ENCODE measurements at places on chromosomes 4 and X.

GRCh38 chr4:43163101-43163792, 270.7 kb downstream of the GRXCR1 start:
- no peak for DNase-seq
- H3K4me3 ChIP-seq = no peak overlapping the region
- no peaks in the 10 kb centered on the region for H3K27me3 ChIP-seq

DNA sequence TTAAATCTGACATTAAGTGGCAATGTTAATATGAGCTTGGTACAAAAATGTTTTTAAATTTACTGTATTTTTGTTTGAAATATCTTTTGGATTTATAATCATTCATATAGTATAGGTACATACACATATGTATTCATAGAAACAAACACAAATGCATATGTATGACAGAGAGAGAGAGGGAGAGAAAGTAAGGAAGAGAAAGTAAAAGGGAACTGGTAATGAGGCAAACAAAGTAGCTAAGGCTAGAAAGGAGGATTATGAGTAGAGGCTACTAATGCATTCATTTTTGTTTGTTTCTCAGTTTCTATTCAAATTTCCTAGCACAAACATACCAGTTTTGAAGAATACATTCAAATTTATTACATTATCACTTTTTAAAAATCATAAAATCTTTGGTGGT, 132.4 kb downstream of the GLRA3 start:
- no peaks in the 10 kb centered on the region for H3K4me1 ChIP-seq
- H3K27ac ChIP-seq = no peak overlapping the region
- no peaks in the 10 kb centered on the region for H3K27me3 ChIP-seq
- DNase-seq = no peak

DNA sequence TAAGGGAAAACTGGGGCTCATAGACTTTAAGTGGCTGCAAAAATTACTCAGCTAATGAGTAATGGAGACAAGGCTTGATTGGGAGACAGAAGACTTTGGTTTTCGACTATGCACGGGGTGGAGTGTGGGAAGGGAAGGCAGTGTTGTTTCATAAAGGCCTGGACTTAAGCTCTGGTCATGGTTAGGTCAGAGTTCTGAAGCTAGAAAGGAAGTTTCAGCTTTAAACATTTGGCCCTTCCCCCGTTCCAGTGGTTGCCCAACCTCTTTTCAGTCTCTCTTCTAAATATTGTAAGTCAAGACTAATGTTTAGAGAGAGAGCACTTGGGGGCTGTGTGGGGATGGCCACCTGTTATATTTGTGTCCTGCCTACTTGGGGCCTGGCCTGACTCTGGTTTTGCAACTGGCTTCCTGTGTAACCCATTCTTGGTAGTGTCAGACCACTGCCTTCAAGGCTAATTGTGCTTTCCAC, 21.0 kb downstream of the MSN start:
- peaks cover 5% of the 10 kb centered on the region for H3K4me1 ChIP-seq
- H3K27ac ChIP-seq = no peak overlapping the region
- H3K36me3 ChIP-seq = no peaks in the 10 kb centered on the region
- no peak for DNase-seq
- no peaks in the 10 kb centered on the region for H3K27me3 ChIP-seq
- no peak overlapping the region for H3K4me3 ChIP-seq

GRCh38 chrX:111151764-111152163, 55.8 kb downstream of the PAK3 start:
- no peak for DNase-seq
- no peak overlapping the region for H3K4me3 ChIP-seq
- no peak overlapping the region for H3K27ac ChIP-seq
- H3K27me3 ChIP-seq = peaks cover 2% of the 10 kb centered on the region
- H3K36me3 ChIP-seq = peaks cover 3% of the 10 kb centered on the region
- no peaks in the 10 kb centered on the region for H3K4me1 ChIP-seq

GRCh38 chr4:138311771-138312535, 69.8 kb upstream of the SLC7A11 start:
- no peaks in the 10 kb centered on the region for H3K36me3 ChIP-seq
- no peak for DNase-seq
- H3K4me1 ChIP-seq = no peaks in the 10 kb centered on the region
- no peaks in the 10 kb centered on the region for H3K27me3 ChIP-seq
- no peak overlapping the region for H3K27ac ChIP-seq

- H3K27me3 ChIP-seq = no peaks in the 10 kb centered on the region
- no peaks in the 10 kb centered on the region for H3K4me1 ChIP-seq
- no peak overlapping the region for H3K27ac ChIP-seq
- no peak overlapping the region for H3K4me3 ChIP-seq
These were observed 73.2 kb upstream of the STS start for GRCh38 chrX:7074148-7074907.

DNA sequence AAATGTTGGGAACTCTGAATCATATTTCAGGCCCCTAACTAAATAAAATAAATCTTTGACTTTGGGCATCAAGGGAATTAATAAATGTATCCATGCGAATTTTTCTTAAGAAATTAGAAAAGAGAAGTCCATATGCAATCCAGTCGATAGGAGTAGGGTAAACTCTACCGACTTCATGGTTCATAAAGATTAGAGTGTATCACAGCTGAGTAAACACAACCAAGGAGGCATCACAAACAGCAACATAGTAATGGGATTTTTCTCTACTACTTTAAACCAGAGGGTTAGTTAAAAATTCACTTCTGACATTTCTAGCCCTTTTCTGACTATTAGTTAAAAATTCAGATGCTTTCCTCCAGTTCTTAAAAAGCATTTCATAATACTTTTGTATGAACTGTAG, 19.9 kb downstream of the SEPTIN11 start:
- DNase-seq = no peak
- peaks cover 6% of the 10 kb centered on the region for H3K4me1 ChIP-seq
- no peak overlapping the region for H3K4me3 ChIP-seq

GRCh38 chr4:910366-911091, 21.6 kb downstream of the GAK start:
- peaks cover 59% of the 10 kb centered on the region for H3K4me1 ChIP-seq
- no peak overlapping the region for H3K4me3 ChIP-seq
- no peak for DNase-seq
- no peak overlapping the region for H3K27ac ChIP-seq

- DNase-seq = no peak
- H3K4me3 ChIP-seq = no peak overlapping the region
- no peaks in the 10 kb centered on the region for H3K27me3 ChIP-seq
- H3K4me1 ChIP-seq = no peaks in the 10 kb centered on the region
These were observed 648.3 kb downstream of the PCDH19 start for GRCh38 chrX:99761731-99762130.

- H3K27ac ChIP-seq = no peak overlapping the region
- no peak for DNase-seq
- H3K4me3 ChIP-seq = no peak overlapping the region
- no peaks in the 10 kb centered on the region for H3K4me1 ChIP-seq
- H3K36me3 ChIP-seq = no peaks in the 10 kb centered on the region
These were observed 98.2 kb downstream of the ARSJ start for GRCh38 chr4:113881256-113881655.

DNA sequence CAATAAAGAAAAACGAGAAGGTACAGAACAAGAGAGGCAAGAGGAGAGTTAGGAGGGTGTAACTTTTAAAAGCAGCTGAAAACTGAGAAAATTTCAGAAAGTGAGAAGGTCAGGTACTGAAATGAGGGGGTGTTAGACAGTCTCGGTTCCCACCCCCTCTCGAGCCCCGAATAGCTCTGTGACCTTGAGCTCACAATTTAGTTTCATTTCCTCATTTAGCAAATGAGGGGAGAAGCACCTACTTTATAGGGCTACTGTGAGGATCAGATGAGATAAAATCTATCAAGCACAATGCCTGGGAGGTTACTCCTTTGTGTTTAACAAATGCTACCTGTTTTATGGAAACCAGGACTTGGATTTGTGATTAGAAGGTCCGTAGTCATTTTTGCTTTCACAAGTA, 4.9 kb downstream of the UGT8 start:
- H3K4me3 ChIP-seq = no peak overlapping the region
- H3K27me3 ChIP-seq = peaks cover 12% of the 10 kb centered on the region
- peaks cover 7% of the 10 kb centered on the region for H3K4me1 ChIP-seq
- DNase-seq = no peak
- no peak overlapping the region for H3K27ac ChIP-seq

DNA sequence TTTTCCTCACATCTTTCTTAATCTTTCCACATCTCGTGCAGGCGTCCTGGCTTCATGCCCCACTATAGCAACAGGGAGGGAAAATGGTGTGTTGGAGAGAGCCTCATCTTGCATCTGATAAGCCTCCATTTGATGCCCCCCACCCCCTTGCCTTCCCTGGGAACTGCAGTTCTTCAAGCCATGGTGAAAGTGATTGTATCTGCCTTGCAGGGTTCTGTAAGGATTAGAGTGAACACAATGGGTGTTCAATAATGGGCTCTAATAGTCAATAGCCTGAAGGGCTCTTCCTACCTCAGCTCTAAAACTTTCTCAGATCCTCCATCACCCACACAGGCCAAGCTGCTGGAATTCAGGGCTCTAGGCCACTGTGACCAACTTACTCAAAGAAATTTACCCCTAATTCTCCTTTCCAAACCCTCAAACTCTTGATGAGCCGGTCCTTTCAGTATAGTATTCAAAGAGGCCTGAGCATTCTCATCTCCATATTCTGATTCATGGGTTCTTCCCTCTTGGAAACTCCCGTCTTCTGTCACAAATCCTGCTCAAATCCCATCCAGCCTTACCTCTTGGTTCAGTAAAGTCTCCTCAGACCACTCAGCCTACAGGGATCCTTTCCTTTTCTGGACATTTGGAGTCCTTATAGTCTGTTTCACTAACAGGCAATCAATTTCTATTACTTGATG, 128.3 kb upstream of the TRIM2 start:
- H3K4me1 ChIP-seq = no peaks in the 10 kb centered on the region
- no peaks in the 10 kb centered on the region for H3K27me3 ChIP-seq
- H3K36me3 ChIP-seq = no peaks in the 10 kb centered on the region

GRCh38 chr4:1757836-1758235, 35.3 kb upstream of the FGFR3 start:
- no peak overlapping the region for H3K27ac ChIP-seq
- H3K27me3 ChIP-seq = peaks cover 2% of the 10 kb centered on the region
- no peak for DNase-seq
- peaks cover 49% of the 10 kb centered on the region for H3K4me1 ChIP-seq

DNA sequence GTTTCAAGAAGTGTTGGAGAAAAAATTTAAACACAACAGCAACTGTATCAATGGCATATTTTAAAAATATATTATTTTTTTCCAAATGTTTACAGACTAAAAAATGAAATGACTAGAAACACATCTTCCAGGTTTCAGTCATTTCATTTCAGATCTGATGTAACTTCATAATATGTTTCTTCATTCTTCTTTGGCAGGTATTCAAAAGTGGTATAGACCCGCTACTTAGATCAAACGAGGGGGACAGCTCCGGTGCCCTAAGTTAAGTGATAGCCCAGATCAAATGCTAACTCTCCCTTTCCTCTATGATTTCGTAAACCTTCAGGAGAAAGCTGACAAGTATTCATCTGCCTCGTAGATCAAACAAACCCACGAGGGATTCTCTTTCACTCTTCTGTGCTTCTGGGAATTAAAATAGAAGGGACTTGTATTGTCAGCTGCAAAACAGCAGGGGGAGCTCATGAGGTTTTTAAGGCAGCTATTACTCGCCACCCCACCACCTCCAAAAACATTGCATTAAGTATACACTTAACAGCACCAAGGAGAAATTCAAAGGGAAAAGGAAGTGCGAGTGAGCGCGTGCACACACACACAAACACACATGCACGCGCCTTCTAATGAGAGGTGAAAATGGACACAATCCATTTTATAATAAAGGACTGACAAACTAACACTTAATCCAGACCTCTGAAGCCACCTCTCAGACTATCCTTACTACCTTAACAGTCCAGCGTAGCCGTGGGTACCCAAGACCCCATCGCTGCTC, 21.4 kb downstream of the HELT start:
- H3K27me3 ChIP-seq = no peaks in the 10 kb centered on the region
- no peak for DNase-seq
- H3K4me3 ChIP-seq = no peak overlapping the region
- no peak overlapping the region for H3K27ac ChIP-seq
- no peaks in the 10 kb centered on the region for H3K4me1 ChIP-seq

All from spinal cord (tissue), 10 donors.